ENCODE measurements at places on chromosomes 7 and 10. TPM values are rescaled to one million over a fixed set of nuclear protein-coding genes. Genes with fewer than 3 reads are reported as not detected.
A peak's percentile ranks its signal among the peaks of the same experiment; 100 is the strongest.

DNA sequence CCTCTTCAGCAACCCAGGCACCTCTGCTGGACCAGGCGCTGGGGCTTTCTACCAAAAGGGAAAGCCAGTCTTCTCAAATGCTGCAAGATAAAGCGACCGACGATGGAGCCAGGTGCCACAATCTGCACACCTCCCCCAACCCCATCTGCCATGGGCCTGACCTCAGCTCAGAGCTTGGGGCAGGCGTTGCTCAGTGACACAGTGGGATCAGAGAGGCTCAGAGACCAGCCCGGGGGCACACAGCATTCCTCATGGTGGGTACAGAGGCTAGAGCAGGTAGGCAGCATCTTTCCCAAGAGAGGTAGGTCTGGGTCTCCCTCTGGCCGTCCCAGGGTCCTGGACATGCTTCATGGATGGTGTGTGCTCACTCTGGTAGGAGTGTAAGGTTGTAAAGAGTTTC is 56.3 kb downstream of the ZMIZ1 start:
- no peak for DNase-seq
- H3K4me1 ChIP-seq = peaks cover 4% of the 10 kb centered on the region
- H3K27me3 ChIP-seq = no peaks in the 10 kb centered on the region
- peaks cover 2% of the 10 kb centered on the region for H3K36me3 ChIP-seq

DNA sequence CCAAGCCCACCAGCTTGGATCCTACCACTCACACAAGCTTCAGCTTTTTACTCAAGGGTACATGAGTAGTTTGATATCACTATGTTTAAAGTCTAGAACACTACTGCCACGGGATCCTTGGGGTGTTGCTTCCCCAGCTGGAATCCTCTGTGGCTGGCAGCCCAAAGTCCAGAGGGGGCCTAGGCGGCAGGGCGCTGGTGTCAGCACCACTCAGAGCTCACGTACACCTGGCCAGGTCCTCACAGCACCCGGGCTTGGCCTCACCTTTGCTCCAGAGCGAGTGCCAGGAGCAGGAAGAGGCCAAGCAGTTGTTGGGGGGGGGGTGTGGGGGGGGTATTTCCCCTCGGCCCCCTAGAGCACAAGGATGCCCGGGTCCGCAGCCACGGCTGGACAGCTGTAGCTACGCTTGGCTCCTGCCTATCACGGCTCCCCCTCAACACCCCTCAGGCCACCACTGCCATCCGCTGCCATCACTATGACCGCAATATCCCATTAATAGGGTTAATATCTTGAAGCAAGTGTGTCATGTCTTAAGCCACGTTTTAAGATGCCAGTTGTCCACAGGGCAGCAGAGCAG is 17.0 kb downstream of the ZDHHC6 start:
- no peak for DNase-seq
- H3K27me3 ChIP-seq = no peaks in the 10 kb centered on the region
- no peak overlapping the region for H3K27ac ChIP-seq
- H3K36me3 ChIP-seq = peaks cover 54% of the 10 kb centered on the region

DNA sequence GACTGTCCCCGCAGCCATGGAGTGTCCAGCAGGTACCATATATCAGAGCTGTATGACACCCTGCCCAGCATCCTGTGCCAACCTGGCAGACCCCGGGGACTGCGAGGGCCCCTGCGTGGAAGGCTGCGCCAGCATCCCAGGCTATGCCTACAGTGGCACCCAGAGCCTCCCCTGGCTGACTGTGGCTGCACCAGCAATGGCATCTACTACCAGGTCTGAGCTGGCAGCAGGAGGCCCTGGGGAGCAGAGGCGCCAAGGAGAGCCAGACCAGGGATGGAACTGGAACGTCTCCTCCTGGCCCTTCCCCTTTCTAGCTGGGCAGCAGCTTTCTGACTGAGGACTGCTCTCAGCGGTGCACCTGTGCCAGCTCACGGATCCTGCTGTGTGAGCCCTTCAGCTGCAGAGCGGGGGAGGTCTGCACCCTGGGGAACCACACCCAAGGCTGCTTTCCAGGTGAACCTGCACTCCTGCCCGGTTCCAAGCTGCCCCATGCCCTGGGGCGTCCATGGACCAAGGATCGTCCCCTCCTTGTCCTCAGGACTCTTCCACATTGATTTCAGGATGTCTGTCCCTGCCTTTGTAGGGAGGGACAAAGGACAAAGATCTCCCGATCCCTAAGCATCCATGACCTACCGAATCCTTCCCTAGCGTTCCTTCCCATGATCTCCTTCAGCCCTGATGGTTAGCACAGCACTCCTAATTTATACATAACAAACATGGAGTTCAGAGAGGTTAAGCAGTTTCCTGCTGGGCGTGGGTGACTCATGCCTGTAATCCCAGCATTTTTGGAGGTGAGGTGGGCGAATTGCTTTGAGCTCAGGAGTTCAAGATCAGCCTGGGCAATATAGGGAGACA is 33.3 kb downstream of the EPHB4 start:
- H3K4me3 ChIP-seq = no peak overlapping the region
- H3K27me3 ChIP-seq = no peaks in the 10 kb centered on the region
- H3K27ac ChIP-seq = no peak overlapping the region
- no peak for DNase-seq
- H3K36me3 ChIP-seq = no peaks in the 10 kb centered on the region

GRCh38 chr10:36026656-36027390 is 384.7 kb upstream of the FZD8 start:
- H3K36me3 ChIP-seq = no peaks in the 10 kb centered on the region
- no peak overlapping the region for H3K27ac ChIP-seq
- H3K4me1 ChIP-seq = no peaks in the 10 kb centered on the region
- DNase-seq = no peak

GRCh38 chr7:130020434-130020833 is 30.7 kb downstream of the ZC3HC1 start:
- no peak for DNase-seq
- H3K27ac ChIP-seq = no peak overlapping the region
- peaks cover 48% of the 10 kb centered on the region for H3K36me3 ChIP-seq
- no peak overlapping the region for H3K4me3 ChIP-seq
- H3K4me1 ChIP-seq = no peaks in the 10 kb centered on the region
- H3K27me3 ChIP-seq = no peaks in the 10 kb centered on the region

- no peaks in the 10 kb centered on the region for H3K36me3 ChIP-seq
- H3K27ac ChIP-seq = peak overlapping the region; percentile 74
- peak; percentile 60 for DNase-seq
- H3K4me3 ChIP-seq = peak overlapping the region; percentile 41
- H3K27me3 ChIP-seq = no peaks in the 10 kb centered on the region
Measured at GRCh38 chr7:74615933-74616780, 41.4 kb upstream of the GTF2I start.

- no peaks in the 10 kb centered on the region for H3K36me3 ChIP-seq
- peak overlapping the region; percentile 90 for H3K27ac ChIP-seq
- peaks cover 52% of the 10 kb centered on the region for H3K4me1 ChIP-seq
- DNase-seq = peak; percentile 62
- H3K27me3 ChIP-seq = no peaks in the 10 kb centered on the region
Measured at GRCh38 chr10:110618230-110618610, 25.9 kb upstream of the RBM20 start.

DNA sequence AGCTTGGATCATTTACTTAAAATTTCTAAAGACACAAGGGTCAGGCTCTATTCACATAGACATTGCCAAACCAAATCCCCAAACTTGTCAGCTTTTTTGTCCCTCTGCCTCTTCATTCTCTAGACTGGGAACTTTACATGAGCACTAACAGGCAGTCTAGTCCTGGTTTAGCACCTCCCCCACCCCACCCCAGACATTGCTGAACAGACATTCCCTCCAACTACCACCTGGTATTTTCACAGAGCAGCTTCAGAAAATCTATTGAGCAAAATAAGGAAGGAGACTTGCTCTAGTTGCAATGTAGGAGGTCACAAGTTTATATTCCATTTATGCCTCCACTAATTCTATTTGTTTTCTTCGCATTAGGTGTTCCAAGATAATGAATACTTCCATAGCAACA is 56.8 kb upstream of the AASS start:
- no peaks in the 10 kb centered on the region for H3K36me3 ChIP-seq
- H3K27ac ChIP-seq = no peak overlapping the region
- H3K4me1 ChIP-seq = no peaks in the 10 kb centered on the region
- no peak overlapping the region for H3K4me3 ChIP-seq
- no peak for DNase-seq

DNA sequence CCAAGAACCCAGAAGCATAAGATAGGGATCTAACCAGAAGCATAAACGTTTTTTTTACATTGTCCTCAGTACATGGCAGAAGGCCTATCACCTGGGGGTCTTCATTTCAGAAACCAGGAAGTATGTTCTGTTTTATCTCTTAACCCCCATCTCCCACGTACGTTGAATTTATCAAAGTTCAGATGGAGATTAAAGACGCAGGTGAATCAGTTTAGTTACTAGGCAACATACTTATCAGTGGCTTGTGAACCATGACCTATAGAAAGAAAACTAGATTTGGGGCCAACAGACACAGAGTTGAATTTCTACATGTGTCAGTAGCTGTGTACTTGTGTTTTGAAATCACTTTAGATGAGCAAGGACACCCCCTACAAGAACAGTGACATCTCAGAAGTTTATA is 122.7 kb downstream of the GPR158 start:
- DNase-seq = no peak
- H3K27ac ChIP-seq = no peak overlapping the region
- H3K4me3 ChIP-seq = no peak overlapping the region
- no peaks in the 10 kb centered on the region for H3K27me3 ChIP-seq
- no peaks in the 10 kb centered on the region for H3K4me1 ChIP-seq

- peak; percentile 49 for DNase-seq
- H3K4me1 ChIP-seq = no peaks in the 10 kb centered on the region
- no peaks in the 10 kb centered on the region for H3K27me3 ChIP-seq
- H3K27ac ChIP-seq = no peak overlapping the region
- no peaks in the 10 kb centered on the region for H3K36me3 ChIP-seq
Measured at GRCh38 chr10:49742683-49743463, 19.2 kb downstream of the OGDHL start.

GRCh38 chr7:83085299-83085698 is 77.4 kb downstream of the PCLO start:
- H3K4me3 ChIP-seq = no peak overlapping the region
- no peaks in the 10 kb centered on the region for H3K27me3 ChIP-seq
- H3K27ac ChIP-seq = no peak overlapping the region
- DNase-seq = no peak
- H3K4me1 ChIP-seq = no peaks in the 10 kb centered on the region
- H3K36me3 ChIP-seq = no peaks in the 10 kb centered on the region

- no peak for DNase-seq
- H3K36me3 ChIP-seq = no peaks in the 10 kb centered on the region
- no peaks in the 10 kb centered on the region for H3K4me1 ChIP-seq
- no peaks in the 10 kb centered on the region for H3K27me3 ChIP-seq
- no peak overlapping the region for H3K27ac ChIP-seq
Measured at GRCh38 chr7:12943781-12944180, 256.3 kb downstream of the ARL4A start.

DNA sequence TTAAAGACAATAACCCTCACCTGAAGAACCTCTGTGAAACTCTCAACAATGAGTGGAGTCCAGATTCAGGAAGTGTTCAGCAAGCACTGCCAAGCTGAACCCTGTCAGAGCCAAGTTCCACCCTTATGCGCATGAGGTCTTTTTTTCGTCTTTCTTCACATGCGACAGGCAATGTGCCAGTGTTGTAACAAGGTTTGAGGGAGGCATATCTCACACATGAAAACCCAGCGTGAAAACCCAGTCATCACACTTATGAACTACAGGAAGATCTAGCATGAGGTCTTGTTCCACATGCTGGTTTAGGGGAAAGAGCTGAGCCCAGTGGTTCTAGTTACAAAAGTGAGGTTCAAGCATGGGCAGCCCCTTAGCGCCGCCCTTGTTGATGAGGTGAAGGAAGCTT is 49.7 kb downstream of the RABGEF1 start:
- H3K4me3 ChIP-seq = no peak overlapping the region
- H3K4me1 ChIP-seq = no peaks in the 10 kb centered on the region
- H3K27ac ChIP-seq = no peak overlapping the region
- no peaks in the 10 kb centered on the region for H3K27me3 ChIP-seq
- peaks cover 34% of the 10 kb centered on the region for H3K36me3 ChIP-seq

- DNase-seq = no peak
- no peaks in the 10 kb centered on the region for H3K27me3 ChIP-seq
- peaks cover 11% of the 10 kb centered on the region for H3K4me1 ChIP-seq
- peak overlapping the region; percentile 78 for H3K27ac ChIP-seq
- no peaks in the 10 kb centered on the region for H3K36me3 ChIP-seq
Measured at GRCh38 chr10:71797533-71798307, 24.4 kb upstream of the VSIR start.

- H3K36me3 ChIP-seq = no peaks in the 10 kb centered on the region
- peaks cover 3% of the 10 kb centered on the region for H3K27me3 ChIP-seq
- no peak overlapping the region for H3K4me3 ChIP-seq
- no peak overlapping the region for H3K27ac ChIP-seq
- peaks cover 9% of the 10 kb centered on the region for H3K4me1 ChIP-seq
Measured at GRCh38 chr10:49444349-49444748, 48.5 kb upstream of the DRGX start.

DNA sequence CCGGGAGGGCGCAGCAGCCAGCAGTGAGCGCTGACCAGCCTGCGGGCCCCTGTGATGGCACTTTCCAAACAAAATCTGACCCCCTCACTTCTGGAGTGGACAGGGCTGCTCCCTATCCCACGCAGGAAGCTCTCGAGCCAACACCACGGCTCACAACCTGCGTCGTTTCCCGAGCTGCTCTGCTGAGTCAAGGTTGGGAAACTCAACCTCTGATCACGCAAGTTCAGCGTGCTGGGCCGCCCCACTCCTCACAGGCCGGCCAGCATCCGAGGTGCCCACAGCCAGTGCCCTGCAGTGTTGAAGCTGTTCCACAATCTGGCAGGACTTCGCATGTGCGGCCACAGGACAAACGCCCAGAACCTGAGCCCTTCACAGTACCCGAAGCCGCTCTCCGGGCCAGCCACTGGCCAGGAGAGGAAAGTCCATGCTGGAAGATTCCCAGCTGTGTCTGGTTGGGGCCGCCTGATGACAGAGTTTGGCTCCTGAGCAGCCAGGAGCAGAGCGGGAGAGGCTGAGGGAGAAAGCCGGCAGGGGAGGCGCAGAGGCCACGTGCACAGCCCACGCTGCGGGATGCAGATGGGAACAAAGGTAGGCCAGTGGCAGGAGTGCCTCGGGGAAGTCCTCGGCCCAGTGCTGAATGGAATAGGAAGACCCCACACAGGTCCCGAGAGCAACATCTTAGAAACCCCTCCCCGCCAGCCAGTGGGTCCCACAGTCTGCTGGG is 263.3 kb upstream of the TCERG1L start:
- no peak for DNase-seq
- no peaks in the 10 kb centered on the region for H3K4me1 ChIP-seq
- H3K4me3 ChIP-seq = no peak overlapping the region
- no peak overlapping the region for H3K27ac ChIP-seq

DNA sequence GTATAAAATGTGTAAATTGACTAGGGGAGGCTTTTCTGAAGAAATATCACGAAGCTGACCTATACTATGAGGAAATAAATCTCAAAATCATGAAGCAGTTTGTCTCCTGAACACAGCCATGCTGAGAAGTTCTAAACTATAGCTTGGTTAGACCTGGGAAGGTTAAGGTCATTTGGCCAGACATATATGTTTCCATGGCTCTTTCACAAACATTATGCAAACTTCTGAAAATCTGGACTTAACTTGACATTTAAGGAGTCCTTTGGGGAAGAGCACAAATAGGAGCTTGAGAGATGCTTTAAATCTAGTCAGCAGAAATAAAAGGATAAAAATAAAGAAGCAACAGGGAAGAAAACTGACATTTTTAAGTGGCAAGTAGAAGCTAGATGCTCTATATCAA is 115.9 kb upstream of the MEOX2 start:
- H3K4me3 ChIP-seq = no peak overlapping the region
- H3K36me3 ChIP-seq = no peaks in the 10 kb centered on the region
- DNase-seq = no peak
- no peaks in the 10 kb centered on the region for H3K4me1 ChIP-seq
- H3K27me3 ChIP-seq = no peaks in the 10 kb centered on the region

CYP2E1 gene
- 0.33 TPM for total RNA-seq

PARP12 gene
- total RNA-seq = 55.9 TPM

ASAH2 gene
- 4.6 TPM for total RNA-seq

ZC3HAV1L gene
- total RNA-seq = 38.5 TPM

PTPRN2 gene
- 0.31 TPM for total RNA-seq

INHBA gene
- total RNA-seq = 1.2 TPM

AEBP1 gene
- total RNA-seq = 21.6 TPM

CYP3A7 gene
- total RNA-seq = not detected

ARHGEF5 gene
- total RNA-seq = 9.4 TPM
